Posterior vena cava (tissue), 2 donors: ENCODE measurements at places on chromosomes 11 and 22.
A peak's percentile ranks its signal among the peaks of the same experiment; 100 is the strongest.

- DNase-seq = peak; percentile 37
Observed at GRCh38 chr11:204587-205109, 2.6 kb downstream of the BET1L start.

DNA sequence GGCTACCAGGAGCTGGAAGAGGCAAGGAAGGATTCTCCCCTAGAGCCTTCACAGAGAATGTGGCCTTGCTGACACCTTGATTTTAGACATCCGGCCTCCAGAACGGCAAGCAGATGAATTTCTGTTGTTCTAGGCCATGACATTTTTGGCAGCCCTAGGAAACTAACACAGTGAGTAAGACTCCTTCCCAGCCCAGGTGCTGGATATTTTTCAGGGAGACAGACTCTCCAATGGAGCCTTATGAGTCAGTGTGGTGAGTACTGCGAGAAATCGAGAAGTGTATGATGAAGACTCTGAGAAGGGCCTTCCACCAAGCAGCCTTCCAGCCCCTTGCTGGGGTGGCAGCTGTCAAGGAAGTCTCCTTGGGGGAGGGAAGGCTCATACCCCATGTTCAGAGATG, 114.4 kb downstream of the OSBP2 start:
- no peak for DNase-seq

GRCh38 chr11:130300567-130300966, 14.2 kb downstream of the ZBTB44 start:
- no peak for DNase-seq

DNA sequence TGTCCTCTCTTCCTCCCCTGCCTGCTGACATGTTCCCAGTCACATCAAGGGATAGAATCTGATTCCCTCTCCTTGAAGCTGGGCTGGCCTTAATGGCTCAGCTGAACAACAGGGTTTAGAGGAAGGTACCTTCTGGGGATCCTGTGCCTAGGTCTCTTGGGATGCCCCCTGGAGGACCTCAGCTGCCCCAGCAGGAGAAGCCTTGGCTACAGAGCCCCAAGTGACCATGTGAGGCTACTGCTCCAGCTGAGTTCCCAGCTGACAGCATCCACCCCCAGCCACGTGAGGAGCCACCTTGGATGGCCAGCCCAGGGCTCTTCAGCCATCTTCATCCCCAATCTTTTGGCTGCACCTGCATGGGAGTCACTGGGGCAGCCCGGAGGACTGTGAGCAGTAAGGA, 1499.3 kb downstream of the TBC1D22A start:
- no peak for DNase-seq

GRCh38 chr22:28397306-28397705, 282.3 kb downstream of the TTC28 start:
- DNase-seq = no peak

DNA sequence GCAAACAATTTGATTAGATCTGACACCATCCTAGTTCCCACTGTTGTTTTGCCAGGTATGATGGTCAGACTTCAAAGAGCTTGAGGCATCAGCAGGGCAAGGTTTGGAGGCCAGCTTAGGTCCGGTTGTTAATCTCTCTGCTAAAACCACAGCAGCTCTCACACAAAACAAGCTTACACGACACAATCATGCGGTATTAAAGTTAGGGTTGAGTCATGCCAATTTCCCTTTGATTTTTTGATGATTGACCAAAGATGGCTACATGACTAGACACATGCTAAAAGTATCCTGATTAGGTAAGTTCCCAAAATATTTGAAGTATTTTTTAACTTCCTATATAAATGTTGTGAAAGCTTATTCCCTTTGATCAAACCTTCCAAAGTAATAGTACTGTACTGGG, 145.9 kb downstream of the ELP4 start:
- DNase-seq = no peak

GRCh38 chr11:798093-798713, at the start of gene SLC25A22:
Gene SLC25A22 (minus strand): TSS chr11:798281. CDS start chr11:795006, 3,275 bp downstream.
- peak; percentile 92 for DNase-seq

- DNase-seq = no peak
Observed at GRCh38 chr11:35347173-35347878, 72.0 kb downstream of the SLC1A2 start.

DNA sequence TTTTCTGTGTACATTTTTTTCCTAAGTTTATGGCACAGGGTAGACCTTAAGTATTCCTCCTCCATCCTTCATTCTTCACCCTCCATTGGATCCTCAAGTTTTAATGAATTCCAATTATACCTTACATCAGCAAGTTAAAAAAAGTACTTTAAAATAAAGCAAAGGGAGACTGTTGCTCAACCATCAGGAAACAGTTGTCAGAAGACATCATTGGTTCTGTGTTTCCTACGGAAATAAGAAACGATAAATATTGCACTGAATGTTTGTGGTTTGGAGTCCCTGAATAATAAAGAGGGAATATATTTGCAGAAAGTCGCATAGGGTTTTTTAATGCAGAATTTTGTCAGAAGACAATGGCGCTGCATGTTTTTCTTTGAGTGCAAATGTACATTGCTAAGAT, 28.1 kb upstream of the LDHA start:
- no peak for DNase-seq
